ENCODE measurements at places on chromosomes 12 and 14.

GRCh38 chr14:24279301-24280186 is 8.1 kb upstream of the RABGGTA start:
- DNase-seq: peak; percentile 46

DNA sequence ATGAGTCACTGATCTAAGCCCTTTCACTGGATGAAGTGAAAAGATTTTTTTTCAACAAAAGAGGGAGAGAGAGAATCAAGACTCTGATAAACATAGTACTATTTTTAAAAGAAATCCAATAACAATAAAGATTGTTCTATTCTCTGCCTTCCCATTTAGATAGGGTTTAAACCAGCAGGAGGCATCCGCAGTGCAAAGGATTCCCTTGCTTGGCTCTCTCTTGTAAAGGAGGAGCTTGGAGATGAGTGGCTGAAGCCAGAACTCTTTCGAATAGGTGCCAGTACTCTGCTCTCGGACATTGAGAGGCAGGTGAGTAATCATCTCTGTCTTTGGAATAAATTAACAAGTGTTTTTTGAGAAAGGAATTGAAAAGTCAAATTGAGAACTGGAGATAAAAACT is 124.9 kb downstream of the DERA start:
- DNase-seq: no peak

DNA sequence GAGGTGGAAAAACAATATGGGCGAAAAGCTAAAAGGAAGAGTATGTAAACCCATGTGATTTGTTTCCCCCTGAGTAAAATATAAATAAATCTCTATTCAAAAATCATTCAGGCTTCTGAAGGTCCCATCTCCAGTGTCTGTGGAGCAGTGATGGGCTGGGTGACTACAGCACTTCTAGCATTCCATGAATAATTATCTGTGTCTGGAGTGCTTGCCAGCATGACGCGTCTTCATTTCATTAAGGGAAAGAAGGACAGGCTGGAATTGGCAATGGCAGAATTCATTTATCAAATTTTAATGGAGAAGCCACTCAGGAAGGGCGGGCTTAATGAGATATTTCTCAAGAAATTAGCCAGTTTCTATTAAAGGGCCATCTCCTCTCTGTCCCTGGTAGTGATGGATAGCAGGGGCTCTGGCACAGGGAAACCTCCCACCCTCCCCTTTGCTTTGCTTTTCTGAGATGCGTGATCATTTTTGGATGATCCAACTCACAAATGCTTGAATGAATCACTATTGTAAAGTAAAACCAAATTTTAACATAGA is 916.3 kb upstream of the SEL1L start:
- no peak for DNase-seq

- no peak for DNase-seq
Observed at GRCh38 chr12:25755136-25755970, 202.3 kb upstream of the LMNTD1 start.

GRCh38 chr12:26188127-26188526 is 7.2 kb upstream of the SSPN start:
- DNase-seq: no peak

- DNase-seq: no peak
Observed at GRCh38 chr12:121568971-121569751, 11.7 kb downstream of the KDM2B start.

DNA sequence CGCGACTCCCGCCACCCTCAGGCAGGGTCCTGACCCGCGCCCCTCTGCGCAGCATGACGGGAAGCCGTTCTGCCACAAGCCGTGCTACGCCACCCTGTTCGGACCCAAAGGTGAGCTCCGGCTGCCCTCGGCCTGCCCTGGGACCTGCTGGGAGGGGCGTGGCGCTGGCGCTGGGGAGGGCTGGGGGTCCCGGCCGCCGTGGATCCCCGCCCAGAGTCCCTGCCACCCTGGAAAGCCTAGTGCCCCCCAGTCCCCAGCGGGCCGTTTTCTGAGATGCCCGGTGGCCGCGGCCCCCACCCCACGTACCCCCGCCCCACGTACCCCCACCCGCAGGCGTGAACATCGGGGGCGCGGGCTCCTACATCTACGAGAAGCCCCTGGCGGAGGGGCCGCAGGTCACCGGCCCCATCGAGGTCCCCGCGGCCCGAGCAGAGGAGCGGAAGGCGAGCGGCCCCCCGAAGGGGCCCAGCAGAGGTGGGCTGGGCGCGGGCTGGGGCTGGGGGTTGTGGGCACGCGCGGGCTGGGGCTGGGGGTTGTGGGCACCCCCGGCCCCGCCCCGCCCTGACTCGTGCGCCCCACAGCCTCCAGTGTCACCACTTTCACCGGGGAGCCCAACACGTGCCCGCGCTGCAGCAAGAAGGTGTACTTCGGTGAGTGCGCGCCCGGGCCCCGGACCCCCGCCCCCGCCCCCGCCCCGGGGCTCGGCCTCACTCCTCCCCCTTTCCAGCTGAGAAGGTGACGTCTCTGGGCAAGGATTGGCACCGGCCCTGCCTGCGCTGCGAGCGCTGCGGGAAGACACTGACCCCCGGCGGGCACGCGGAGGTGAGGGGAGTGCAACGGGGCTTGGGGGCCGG is 4.0 kb downstream of the CRIP2 start:
- no peak for DNase-seq

GRCh38 chr14:63996625-63997220 is 143.9 kb downstream of the SYNE2 start:
- no peak for DNase-seq

- no peak for DNase-seq
Observed at GRCh38 chr14:105151838-105152793, 16.5 kb downstream of the JAG2 start.

- no peak for DNase-seq
Observed at GRCh38 chr12:47820631-47821345, 1.1 kb upstream of the HDAC7 start.

GRCh38 chr14:89890589-89890988 is 63.9 kb downstream of the EFCAB11 start:
- DNase-seq: no peak

DNA sequence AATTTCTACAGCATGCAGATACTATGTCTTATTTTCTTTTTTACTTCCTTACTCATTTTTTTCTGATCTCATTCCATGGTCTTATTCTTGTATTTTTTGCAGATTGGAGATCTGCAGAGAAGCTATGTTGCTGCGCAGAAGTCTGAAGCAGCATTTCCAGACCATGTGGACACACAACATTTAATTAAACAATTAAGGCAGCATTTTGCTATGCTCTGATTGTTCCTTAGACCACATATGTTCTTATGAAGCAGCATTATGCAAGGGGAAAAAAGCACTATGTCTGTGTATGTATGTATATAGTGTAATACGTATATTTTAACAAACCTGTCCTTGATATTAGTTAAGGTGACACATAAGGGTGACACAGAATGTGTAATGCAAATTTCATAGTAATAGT is 52.7 kb downstream of the TTC8 start:
- no peak for DNase-seq

DNA sequence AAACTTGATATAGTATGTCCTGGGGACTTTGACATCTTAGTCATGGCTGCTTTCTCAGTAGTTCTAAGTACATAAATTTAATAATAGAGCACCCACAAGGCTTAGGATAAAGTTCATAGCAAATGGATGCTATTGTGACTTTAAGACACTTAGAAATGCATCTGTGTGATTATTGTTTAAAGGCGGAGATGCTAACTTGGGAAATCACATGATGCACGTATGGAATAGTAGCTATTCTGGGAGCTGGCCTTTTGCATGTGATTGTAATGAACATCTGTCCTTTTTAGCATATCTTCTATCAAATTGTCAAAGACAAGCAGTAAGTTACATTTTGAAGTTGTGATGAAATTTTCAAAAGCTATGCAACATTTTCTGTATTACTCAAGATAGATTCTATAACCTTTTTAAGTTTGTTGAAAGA is 46.7 kb upstream of the ATP2A2 start:
- DNase-seq: no peak

DNA sequence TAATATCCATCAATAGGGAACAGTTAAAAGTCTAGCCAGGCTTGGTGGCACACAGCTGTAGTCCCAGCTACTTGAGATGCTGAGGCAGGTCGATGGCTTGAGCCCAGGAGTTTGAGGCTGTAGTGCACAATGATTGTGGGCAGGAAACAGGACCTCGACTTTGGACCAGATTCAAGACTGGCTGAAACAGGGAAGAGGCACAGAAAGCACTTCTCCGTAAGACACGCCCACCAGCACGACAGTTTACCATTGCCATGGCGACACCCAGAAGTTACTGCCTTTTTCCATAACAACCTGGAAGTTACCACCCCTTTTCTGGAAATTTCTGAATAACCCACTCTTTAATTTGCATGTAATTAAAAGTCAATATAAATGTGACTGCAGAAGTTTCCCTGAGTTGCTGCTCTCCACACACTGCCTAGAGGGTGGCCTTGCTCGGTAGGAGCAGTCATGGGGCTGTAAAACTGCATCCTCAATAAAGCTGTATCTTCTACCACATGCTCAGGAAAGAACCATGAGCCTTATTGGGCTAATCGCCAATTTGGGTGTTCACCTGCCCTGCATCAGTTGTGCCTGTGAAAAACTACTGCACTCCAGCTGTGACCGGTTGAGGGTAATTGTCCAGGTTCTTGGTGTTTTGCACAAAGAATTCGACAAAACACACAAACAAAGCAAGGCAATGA is 4.6 kb upstream of the LRRC23 start:
- peak; percentile 22 for DNase-seq

DNA sequence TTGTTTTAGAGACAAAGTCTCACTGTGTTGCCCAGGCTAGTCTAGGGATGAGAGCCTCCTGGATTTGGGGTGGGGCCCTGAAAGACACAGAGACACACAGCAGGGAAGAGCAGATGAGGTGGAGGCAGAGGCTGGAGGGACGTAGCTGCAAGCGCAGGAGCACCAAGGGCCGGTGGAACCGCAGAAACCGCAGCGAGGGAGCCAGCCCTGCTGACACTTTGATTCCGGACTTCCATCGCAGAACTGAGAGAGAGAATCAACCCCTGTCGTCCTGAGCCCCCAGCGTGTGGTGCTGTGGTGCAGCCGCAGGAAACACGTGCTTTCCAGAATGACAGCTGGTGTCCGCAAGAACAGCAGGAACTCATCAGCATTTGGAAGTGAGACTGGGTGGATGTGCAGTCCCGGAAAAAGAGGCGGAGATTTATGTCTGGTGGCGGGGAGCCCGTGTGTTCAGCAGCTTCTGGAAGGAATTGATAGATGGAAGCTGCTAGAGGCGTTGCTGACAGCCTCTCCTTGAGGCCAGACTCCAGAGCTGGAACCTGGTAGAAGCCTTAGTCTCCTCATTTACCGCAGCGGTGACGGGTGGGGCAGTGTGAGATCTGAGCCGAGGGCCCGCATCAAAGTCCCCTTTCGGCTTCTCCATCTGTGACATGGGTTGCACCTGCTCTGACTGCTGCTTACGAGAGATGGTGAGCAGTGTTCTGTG is 21.9 kb upstream of the KLC1 start:
- DNase-seq: peak; percentile 26

DNA sequence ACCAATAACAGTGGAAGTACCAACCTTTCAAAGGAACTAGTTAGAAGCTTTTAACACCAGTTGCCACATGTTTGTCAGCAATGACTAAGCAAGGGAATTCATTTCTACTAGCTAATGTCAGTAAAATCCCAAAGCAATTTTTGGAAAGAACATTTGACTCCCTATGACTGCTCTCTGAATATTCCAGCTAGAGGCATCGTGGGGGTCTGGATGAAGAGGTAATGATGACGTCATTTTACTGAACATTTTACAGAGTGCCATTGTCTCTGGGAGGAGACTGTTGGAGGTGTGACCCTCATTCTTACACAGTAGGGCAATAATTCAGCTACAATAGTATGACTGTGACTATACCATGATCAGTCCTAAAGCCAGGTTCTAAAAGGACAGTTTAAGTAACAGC is 204.8 kb downstream of the ITPR2 start:
- no peak for DNase-seq

DNA sequence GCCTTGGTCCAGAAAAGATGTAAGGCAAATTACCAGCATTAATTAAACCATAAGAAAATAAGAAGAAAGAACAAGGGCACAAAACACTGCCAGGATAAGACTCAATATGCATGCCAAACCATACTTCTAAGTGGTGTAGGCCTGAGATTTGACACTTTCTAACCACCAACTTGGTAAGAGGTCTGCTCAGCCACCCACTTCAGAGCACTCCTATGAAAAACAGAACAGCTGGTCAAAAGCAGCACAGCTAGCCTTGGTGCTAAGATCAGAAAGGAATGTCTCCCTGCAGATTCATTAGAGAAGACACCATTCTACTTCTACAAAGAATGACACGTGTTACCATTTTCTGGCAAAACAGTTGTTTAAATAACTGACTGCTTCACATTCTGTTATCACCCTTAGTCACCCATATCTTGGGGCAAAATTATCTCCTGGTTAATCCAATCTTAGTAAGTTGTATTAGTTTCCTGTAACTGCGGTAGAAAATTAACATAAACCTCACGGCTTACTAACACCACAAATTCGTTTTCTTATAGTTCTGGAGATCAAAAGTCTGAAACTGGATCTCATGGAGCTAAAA is 13.2 kb downstream of the RPS6KA5 start:
- DNase-seq: no peak

- no peak for DNase-seq
Observed at GRCh38 chr14:49303946-49304516, 282.1 kb downstream of the RPS29 start.

DNA sequence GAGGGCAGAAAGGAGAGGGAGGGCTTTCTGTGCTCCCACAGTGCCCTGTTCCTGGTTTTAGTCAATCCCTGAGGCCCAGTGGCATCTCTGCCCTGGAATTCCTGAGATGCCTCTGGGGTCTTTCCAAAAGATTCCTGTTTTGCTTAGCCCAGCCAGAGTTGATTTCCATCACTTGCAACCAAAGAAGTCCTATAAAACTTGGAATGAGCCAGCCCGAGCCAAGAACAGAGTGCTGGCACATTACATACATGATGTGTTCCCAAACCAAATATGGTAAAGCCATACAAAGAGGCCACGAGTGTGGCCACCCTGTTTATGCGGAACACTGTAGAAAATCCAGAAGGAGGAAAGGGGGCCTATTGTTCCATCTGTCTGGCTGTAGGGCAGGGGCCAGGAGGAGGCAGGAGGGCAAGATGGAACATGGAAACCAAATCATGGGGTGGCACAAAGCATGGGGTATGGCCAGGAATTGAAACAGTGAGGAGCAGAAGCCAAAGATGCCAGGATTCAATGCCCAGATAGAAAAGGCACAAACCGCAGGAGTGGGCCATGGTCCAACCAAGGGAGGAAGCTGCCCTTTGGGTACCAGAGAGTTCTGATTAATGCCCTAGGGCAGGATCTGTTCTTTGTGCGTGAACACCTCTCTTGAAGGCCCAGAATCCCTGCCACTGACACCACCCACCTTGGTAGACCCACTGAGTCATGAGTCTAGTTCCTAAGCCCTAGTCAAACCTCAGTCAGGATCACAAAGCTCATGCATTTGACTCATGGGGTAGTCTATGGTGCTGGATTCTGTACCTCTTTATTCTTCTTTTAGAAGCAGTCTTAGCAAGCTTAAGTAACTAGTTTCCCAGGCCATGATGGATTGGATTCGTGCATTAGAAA is 75.2 kb downstream of the LRRC74A start:
- no peak for DNase-seq

GRCh38 chr14:87935886-87936285 is 57.1 kb downstream of the GALC start:
- DNase-seq: no peak

- no peak for DNase-seq
Observed at GRCh38 chr14:100241279-100241678, 2.3 kb downstream of the YY1 start.

- DNase-seq: peak; percentile 61
Observed at GRCh38 chr12:57621497-57622292, 10.5 kb downstream of the ARHGEF25 start.

- DNase-seq: no peak
Observed at GRCh38 chr12:66548338-66549049, 130.4 kb downstream of the GRIP1 start.

- no peak for DNase-seq
Observed at GRCh38 chr14:56176530-56176929, 58.3 kb downstream of the PELI2 start.

GRCh38 chr12:129481921-129482320 is 421.9 kb downstream of the TMEM132D start:
- DNase-seq: no peak
